Keratinocyte (primary cell): ENCODE measurements at places on chromosomes 3 and 15. TPM values are rescaled to one million over a fixed set of nuclear protein-coding genes. Genes with fewer than 3 reads are reported as not detected.
A peak's percentile ranks its signal among the peaks of the same experiment; 100 is the strongest.

DNA sequence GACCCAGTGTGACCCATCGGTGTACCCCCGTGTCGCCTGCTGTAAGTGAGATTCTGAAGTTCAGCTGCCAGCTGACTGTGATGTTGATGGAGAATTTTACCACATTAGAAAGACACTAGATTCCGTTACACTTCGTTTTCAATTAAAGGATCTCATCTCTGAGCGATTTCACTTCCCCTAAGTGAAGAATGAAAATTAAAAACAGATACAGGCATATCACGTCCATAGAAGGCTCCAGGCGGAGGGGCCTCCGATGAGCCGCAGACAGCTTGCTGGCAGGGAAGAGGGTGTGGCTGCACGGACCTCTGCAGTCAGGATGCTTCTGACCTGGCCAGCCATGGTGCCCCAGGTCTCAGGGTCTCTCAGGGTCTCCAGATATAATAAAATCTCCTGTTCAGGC is 6.6 kb upstream of the CPN2 start:
- no peak for DNase-seq

GRCh38 chr3:151620071-151620470 is 113.7 kb upstream of the AADACL2 start:
- DNase-seq: no peak

DNA sequence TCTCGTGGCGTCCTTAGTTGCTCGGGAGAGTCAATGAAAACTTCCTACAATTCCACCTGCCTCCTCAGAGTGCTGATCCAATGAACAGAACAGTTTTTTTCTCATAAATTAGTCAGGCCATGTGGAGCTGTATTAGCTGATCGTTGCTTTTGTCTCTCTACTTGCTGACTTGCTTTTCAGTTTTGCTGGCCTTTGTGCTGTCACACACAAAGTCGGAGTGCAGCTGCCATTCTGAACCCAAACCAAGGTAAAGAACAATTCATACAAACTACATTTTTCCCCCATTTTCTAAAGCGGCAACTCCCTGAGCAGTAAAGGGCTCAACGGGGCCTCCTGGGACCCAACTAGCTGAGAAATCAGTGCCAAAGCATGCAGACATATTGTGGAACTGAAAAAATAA is 43.1 kb downstream of the MEIS2 start:
- no peak for DNase-seq

DNA sequence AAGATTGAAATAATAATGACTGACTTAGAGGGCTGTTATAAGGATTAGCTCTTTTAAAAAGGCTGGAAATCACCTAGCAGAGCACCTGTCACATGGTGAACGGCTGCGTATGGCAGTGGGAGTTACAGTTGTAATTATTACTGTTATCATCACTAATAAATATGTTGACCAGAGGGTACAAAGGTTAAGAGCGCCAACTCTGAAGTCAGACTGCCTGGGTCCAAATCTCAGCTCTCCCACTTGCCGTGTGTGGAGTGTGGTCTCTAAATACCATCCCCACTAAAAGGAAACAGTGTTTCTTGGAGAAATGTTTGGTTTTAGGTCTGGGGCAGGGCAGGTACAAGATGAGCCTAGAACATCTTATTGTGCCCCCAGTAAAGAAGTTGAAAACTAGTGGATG is 6.0 kb upstream of the RAD18 start:
- no peak for DNase-seq

DNA sequence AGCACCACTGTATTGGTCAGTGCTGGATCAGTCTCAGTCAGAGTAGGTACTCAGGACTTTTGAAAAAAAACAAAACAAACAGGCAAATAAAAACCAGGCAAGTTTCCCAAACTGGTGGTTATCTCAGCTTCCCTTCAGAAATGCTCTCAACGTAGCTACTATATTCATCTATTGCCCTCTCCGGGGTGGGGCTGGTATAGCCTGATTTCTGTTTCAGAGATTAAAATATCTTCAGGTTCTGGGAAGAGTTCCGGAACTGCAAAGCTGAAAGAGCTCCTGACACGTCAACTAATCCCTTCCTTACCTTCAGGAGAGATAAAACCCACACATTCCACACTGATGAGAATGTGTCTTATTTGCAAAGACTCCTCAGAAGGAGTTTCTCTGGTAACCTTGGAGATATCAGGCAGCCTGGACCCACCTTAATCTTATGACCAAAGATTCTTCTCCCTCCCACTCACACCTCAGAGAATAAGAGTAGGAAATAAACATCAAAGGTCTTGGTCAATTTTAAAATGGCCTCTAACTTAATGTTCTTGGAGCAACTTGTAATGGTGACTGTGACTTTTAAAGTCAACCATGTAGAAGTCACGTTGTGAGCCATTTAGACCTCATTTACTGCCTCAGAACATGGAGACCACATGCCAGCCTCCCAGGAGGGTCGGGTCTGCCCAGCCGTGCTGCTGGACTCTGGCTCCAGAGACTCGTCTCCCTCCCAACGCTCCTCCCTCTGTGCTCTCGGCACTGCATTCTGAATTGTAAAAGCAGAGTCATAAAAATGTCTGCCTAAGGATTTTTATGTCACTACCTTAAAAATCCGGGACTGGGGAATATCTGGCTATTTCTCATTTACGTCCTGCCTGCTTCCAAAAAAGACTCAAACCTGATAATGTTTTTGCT is 53.8 kb downstream of the CDCP1 start:
- peak; percentile 81 for DNase-seq

DNA sequence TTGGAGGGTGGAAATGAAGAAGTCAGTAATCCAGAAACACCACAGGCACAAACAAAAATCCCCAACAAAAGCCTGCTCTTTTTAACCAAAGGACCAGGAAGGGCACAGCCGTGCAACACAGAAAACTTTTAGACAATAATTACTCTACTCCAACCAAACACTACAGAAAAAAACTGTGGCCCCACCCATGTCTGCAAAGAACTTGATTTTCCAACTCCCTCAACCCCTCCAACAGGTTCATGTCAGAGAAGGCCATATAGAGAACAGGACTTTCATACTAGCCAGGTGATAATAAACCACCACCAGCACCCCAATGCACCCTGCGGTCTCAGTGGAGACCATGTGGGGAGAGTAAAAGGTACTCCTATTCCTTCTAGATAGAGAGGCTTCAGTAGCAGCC is 16.8 kb downstream of the PHC3 start:
- DNase-seq: no peak

DNA sequence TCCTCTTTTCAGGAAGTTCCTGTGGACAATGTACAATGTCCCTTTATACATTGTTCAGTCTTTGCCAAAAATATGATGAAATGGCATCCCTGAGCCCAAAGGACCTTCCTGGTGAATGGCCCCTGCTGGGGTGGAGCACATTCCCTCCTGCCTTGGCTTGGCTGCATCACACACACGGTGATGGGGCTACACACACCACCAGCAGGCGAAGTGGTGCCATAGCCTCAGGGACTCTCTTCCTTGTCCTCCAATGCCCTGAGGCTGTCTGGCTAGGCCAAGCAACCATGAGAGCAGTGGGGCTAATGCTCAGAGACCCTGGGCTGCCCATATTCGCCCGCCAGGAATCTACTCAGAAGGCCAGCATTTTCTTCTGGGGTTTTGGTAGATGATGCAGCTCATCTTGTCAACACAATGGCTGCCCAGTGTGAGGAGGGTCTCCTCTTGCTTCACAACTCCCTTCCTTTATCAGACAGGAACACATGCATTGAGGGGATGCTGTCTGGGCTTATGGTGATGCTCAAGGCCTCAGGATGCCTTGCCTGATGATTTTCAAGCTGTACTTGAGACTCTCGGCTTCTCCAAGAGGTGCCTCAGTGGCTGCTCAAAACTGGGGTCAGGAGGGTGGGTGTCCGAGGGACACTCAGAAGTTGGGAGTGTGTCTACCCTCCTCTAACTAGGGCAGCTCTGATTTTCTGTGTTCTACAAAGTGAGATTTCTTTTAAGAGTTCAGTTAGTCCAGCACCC is 40.9 kb upstream of the EPHB1 start:
- no peak for DNase-seq

AP3B2 gene
- 0.25 to 0.41 TPM (median 0.31 TPM) in 3 replicates for polyA plus RNA-seq

- no peak for DNase-seq
These were observed 233.4 kb downstream of the FEZF2 start for GRCh38 chr3:62139957-62140356.

DNA sequence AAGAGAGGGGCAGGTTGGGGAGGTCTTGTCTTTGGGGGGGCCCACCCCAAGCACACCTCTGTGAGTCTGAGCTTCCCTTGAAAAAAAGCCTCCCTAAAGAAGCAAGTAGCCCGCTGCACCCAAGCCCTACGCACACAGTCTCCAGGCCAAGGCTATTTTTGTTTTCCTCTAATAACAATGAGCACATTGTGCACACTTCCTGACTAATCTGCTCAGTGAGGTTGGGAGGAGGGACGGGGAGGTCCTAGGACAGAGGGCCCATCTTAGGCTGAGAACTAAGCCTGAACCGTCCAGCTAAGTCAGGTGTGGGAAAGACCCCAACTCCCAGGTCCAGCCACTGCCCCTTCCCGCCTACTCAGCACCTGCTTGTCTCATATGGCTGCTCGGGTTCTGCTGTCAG is 87.2 kb downstream of the HMG20A start:
- no peak for DNase-seq

GRCh38 chr3:101170062-101170771 is 150.2 kb downstream of the IMPG2 start:
- DNase-seq: no peak

FOXB1 gene
- not detected in 3 replicates for polyA plus RNA-seq

GRCh38 chr15:36428102-36428845 is 151.2 kb upstream of the CDIN1 start:
- peak; percentile 95 for DNase-seq

DNA sequence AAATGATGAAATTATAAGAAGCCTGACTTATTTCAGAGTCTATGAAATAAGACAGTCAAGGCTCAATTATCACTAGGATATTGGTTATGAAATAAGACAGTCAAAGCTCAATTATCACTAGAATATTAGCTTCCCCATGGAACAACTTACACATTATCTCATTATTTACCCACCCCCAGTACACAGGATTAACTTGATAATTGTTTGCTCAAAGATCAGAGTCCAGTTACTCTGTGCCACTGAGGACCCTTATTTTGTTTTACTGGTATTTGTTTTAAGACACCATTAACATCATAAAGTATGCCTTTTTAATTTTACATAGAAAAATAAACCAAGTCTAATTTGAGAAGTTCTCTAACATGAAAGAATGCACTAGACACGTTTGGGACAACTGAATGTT is 225.4 kb downstream of the SI start:
- DNase-seq: no peak

SMARCC1 gene
- 21.4 to 39.7 TPM (median 29.7 TPM) in 3 replicates for polyA plus RNA-seq

MED12L gene
- 0.04 to 0.36 TPM (median 0.04 TPM) in 3 replicates for polyA plus RNA-seq

NANOGP8 gene
- polyA plus RNA-seq: 0.12 TPM in 1 of 3 replicates, not detected in the others

SNTN gene
- not detected in 3 replicates for polyA plus RNA-seq

CHRNB4 gene
- polyA plus RNA-seq: 0.04 to 0.17 TPM (median 0.06 TPM) in 3 replicates

DNA sequence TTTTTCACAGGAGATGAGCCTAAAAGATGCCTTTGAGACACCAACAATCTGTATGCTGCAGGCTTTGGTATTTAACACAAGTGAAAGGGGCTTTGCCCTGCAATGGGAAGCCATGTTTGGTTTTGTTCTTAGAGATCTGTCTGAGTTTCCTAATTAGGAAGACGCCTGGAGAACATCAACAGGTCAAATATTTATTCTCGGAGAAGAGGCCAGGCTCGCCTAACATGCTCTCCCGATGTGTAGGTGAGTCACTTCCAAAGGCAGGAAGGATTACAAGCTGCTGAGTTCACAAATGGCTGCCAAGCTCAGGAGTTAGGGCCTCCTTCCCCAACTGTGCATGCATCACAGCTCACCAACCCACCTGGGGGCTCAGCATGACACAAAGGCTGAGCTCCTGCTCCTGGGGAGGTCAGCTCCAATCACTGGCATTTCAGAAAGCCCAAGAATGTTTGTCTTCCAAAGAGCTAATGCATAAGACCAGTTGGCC is 119.5 kb upstream of the PRICKLE2 start:
- peak; percentile 13 for DNase-seq

MITF gene
- 2.7 to 5.8 TPM (median 2.9 TPM) in 3 replicates for polyA plus RNA-seq

DNA sequence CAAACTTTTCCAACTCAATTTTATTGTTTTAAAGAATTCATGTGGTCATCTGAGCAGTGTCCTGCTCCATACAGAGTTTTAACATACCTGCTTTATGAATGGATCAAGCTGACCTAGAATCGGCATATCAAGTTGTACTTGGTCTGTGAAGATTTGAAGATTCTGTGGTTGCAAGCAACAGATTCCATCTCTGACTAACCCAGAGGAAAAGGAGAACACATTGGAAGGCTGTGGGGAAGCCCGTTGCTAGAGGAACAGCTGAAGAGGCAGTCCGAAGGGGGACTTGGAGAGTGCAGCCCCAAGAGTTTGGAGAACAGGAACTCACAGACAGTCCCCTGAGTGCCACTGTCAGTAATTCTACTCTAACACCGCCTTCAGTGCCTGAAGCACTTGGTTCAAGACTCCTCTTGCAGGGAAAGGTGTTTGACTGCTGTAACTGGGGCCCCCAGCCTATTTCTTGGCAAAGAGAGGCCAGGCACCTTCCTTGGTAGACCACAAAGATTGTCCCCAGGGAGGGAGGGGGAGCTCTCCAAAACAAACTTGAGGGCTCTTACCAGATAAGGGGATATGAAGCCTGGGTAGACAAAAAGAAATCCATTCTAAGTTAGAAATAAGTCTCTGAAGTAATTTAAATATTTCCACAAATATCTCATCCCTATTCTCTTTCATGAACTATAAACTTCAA is 88.8 kb downstream of the LARS2 start:
- DNase-seq: no peak

- no peak for DNase-seq
These were observed 50.6 kb upstream of the SLC6A1 start for GRCh38 chr3:10941972-10942371.
